ENCODE measurements at places on chromosomes 12 and 14. TPM values are rescaled to one million over a fixed set of nuclear protein-coding genes. Genes with fewer than 3 reads are reported as not detected.

MAX gene
- 39.0 TPM for total RNA-seq

ADCY6 gene
- 53.2 TPM for total RNA-seq

ADAM21 gene
- total RNA-seq: 0.66 TPM

TULP3 gene
- total RNA-seq: 39.3 TPM

TAS2R7 gene
- not detected for total RNA-seq

SLC25A21 gene
- 0.50 TPM for total RNA-seq

TMPRSS12 gene
- total RNA-seq: not detected

EFS gene
- total RNA-seq: 12.2 TPM

TAS2R31 gene
- 2.6 TPM for total RNA-seq

KRT2 gene
- total RNA-seq: not detected

VRTN gene
- not detected for total RNA-seq

SPRYD4 gene
- total RNA-seq: 1.7 TPM

MMP19 gene
- 7.1 TPM for total RNA-seq

Data from fibroblast of lung (primary cell).